ENCODE measurements at places on chromosomes 4 and X. TPM values are rescaled to one million over a fixed set of nuclear protein-coding genes. Genes with fewer than 3 reads are reported as not detected.

- DNase-seq: no peak
Measured at GRCh38 chrX:69299951-69300714, 134.9 kb upstream of the PJA1 start.

- DNase-seq: no peak
Measured at GRCh38 chr4:139659735-139660424, 5.7 kb upstream of the MGST2 start.

GPM6B gene
- 0.68 TPM for total RNA-seq

TEX13C gene
- total RNA-seq: 14.9 TPM

DNA sequence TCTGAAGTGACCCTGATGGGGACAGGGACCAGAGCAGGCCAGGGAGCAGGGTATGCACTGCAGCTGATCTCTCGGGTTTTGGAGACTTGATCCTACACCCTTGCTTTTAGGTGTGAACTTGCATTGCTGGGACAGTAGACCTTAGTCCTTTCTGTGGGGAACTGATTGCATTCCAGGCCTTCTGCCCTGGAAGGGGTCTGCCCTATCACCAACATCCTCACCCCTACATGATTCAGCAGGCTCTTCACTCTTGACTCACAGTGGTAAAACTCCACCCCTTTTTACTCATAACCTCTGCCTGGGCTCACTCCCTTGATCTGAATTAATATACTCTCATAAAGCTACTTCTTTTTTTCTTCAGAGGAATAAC lies 6.6 kb upstream of the DDX60L start:
- peak; percentile 61 for DNase-seq

DNA sequence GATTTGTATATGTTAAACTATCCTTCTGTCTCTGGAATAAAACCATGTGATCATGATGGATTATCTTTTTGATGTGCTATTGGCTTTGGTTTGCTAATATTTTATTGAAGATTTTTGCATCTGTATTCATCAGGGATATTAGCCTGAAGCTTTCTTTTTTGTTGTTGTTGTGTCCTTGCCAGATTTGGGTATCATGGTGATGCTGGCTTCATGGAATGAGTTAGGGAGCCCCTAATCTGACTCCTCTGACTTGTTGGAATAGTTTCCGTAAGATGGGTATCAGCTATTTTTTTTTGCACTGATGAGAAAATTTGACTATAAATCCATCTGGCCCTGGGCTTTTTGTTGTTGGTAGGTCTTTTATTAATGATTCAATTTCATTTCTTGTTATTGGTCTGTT lies 45.7 kb downstream of the ATP10D start:
- DNase-seq: no peak

DNA sequence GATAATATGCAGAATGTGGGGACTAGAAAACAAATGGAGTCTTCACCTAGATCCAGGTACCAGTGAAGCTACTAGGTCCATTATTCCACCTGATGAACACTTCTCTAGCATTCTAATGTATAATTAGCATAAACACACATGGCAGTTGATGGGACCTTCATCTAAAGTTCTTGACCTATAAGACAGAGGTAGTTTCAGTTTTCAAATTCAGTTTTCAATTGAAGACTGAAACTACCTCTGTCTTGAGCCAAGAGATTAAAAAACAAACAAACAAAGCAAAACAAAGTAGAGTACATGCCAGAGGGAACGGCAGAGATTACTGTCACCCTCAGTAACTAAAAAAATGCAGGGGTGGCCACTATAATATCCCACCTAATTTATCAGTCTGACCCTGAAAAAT lies 199.9 kb upstream of the NEIL3 start:
- DNase-seq: no peak

- peak; percentile 0 for DNase-seq
Measured at GRCh38 chrX:27186671-27187070, 276.5 kb downstream of the PPP4R3C start.

DNA sequence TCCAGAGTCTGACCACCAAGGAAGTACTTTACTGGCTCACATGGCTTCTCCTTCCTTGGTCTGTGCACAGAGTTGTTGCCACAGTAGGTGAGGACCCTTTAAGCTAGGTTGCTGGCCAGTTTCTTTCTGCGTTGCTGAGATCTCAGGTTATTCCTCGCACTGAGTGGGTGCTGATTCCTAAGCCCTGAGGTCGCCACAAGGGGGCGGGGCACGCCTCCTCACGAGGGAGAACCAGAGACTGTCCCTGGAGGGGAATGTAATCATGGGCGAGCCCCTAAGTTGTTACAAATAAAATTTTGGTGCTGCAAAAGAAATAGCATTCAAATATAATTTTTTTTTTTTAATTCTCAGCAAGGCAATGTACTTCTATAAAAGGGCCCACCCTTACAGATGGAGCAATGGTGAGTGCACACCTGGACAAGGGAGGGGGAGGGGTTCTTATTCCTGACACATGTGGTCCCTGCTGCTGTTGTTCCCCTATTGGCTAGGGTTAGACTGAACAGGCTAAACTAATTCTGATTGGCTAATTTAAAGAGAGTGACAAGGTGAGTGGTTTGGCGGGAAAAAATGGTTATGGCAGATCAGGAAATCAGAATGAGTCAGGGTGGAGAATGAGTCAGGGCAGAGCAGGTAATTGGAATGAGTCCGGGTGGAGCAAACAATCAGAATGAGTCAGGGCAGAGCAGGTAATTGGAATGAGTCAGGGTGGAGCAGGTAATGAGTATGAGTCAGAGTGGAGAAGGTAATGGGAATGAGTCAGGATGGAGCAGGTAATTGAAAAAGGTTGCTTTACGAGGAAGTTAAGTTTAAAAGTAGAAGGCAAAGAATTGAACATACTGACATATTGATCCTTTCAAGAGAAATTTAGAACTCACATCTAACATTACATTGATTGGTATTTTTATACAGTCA lies 107.5 kb downstream of the VSIG4 start:
- peak; percentile 0 for DNase-seq

GRCh38 chrX:69031181-69031580 lies 134.1 kb downstream of the PJA1 start:
- no peak for DNase-seq

- no peak for DNase-seq
Measured at GRCh38 chrX:49880668-49881067, 1.4 kb downstream of the USP27X start.

PDGFC gene
- total RNA-seq: 34.0 TPM

DNA sequence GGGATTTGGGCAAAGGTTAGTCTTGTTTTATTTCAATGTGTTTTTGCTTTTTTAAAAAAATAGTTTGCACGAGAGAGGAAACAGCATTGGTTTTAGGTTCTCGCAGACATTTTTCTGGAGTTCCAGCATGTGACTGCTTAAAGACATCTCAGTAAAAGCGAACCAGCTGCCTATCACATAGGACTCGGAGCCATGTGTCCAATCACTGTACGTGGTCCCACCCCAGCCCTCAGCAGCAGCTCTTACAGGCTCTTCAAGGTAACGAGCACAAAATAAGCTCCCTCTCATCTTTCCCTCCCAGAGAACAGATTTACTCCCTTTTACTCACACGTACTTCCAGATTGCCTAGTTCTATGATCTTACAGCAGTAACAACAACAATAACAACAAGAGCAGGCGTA lies 68.7 kb downstream of the MCF2 start:
- no peak for DNase-seq

ASB5 gene
- total RNA-seq: 0.57 TPM

GRCh38 chrX:68684919-68685304 lies 37.4 kb downstream of the STARD8 start:
- no peak for DNase-seq
